ENCODE measurements at places on chromosomes 2 and 18.

GRCh38 chr2:113131352-113132185 is 4.2 kb downstream of the IL1RN start:
- no peak for DNase-seq

DNA sequence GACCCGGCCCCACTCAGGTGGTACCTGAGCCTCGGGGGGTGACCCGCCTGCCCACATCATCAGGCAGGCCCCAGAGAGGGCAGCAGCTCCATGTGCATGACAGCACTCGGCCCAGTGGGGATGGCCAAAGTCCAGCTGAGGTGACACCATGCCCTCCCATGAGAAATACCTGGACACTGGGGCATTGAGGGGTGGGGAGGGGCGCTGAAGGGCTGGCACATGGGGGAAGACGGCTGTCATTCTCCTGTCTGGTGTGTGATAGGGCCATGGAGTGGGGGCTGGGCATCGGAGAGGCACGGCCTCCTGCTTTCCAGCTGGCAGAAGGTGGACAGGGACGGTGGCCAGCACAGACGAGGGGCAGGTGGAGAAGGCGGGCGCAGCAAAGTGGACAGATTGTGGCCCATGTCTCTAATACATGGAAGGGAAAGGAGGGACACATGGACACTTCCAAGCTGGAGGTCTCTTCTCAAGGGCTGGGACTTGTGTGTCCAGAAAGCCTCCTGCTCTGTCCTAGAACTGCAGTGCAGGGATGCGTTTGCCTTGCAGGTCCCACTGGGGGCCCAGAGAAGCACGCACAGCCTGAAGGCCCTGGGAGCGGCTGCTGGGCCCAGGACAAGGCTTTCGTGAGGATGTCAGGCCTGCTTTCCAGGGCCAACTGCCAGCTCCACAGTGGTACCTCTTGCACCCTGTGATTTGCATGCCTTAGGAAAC is 302.2 kb downstream of the NDUFA10 start:
- DNase-seq: no peak

- DNase-seq: no peak
Observed at GRCh38 chr18:78414302-78414701, 565.3 kb upstream of the SALL3 start.

DNA sequence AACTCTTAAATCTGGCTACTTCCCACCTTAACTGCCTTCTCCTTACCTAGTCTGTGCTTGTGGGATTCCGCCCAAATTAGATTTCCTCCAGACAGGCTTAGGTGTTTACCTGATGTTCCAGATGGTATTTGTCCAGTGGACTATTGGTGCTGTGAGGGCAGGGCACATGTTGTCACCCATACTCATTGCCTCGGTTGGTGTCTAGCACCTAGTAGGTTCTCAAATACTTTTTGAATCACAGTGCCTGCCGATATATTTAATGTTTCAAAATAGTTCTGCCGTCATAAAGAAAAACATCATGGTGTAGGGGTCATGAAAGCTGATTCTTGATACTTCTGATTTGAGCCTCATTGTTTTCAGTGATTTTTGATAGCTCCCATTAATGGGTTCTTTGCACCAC is 1.1 kb downstream of the SEPTIN2 start:
- DNase-seq: no peak

Measured in hippocampal formation (tissue), 2 donors.